Stimulated activated CD4-positive, alpha-beta T cell treated with anti-CD3 and anti-CD28 coated beads, Interleukin-12 subunit alpha, Interleukin-12 subunit beta, amount 100 ng/mL, for 48 hours (primary cell): ENCODE measurements at places on chromosomes 13 and 19.

- no peak for DNase-seq
Observed at GRCh38 chr13:58953638-58954037, 1210.1 kb downstream of the DIAPH3 start.

- no peak for DNase-seq
Observed at GRCh38 chr19:23070353-23071146, 46.3 kb upstream of the ZNF730 start.

DNA sequence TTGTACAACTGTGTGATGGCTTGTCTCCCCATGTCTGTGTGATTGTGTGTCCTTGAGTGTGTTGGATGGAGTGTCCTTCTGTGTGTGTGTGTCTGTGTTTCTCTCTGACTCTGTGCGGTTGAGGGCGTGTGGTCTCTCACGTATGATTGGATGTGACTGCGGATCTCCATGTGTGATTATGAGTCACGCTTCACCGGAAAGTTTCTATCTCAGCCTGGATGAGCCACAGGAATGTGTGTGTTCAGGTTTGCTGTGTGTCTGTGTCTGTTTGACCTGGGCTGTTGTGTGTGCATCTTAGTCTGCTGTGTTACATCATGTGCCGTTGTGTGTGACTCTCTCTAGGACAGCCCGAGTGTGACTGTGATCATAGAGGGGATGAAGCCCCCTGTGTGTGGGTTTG lies 15.5 kb upstream of the ZNF835 start:
- DNase-seq: no peak

GRCh38 chr19:13554506-13555240 lies 48.4 kb upstream of the CACNA1A start:
- no peak for DNase-seq

DNA sequence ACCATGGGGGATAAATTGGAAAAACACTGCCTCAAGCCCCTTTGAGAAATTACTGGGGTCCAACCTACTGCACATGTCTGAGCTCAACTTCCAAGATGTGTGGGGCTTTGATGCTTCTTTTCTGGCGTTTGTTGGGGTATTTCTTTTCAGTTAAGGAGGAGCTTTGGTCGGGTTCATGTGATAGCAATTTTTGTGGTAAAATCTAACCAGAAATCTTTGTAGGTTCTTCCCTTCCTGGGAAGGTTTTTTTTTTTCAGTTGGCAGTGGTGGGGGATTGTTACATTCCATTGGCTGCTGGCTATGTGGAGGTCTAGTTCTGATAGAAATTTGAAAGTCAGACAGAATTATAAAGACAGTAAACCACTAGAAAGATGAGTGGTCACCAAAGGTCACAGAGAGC lies 327.8 kb downstream of the ATP8A2 start:
- no peak for DNase-seq

- no peak for DNase-seq
Observed at GRCh38 chr19:57599377-57599760, 316 bp upstream of the ZNF530 start.

DNA sequence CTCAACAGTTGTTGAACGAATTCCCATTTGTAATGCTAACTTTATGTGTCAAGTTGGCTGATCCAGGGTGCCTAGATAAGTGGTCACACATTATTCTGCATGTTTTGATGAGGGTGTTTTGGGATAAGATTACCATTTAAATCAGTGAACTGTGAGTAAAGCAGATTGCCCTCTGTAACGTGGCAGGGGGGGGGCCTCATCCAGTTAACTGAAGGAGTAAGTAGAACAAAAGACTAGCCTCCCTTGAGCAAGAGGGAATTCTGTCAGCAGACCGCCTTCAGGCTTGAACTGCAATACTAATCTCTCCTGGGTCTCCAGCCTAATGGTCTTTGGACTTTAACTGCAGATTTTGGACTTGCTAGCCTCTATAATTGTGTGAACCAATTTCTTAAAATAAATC lies 4.2 kb upstream of the TEX30 start:
- no peak for DNase-seq

DNA sequence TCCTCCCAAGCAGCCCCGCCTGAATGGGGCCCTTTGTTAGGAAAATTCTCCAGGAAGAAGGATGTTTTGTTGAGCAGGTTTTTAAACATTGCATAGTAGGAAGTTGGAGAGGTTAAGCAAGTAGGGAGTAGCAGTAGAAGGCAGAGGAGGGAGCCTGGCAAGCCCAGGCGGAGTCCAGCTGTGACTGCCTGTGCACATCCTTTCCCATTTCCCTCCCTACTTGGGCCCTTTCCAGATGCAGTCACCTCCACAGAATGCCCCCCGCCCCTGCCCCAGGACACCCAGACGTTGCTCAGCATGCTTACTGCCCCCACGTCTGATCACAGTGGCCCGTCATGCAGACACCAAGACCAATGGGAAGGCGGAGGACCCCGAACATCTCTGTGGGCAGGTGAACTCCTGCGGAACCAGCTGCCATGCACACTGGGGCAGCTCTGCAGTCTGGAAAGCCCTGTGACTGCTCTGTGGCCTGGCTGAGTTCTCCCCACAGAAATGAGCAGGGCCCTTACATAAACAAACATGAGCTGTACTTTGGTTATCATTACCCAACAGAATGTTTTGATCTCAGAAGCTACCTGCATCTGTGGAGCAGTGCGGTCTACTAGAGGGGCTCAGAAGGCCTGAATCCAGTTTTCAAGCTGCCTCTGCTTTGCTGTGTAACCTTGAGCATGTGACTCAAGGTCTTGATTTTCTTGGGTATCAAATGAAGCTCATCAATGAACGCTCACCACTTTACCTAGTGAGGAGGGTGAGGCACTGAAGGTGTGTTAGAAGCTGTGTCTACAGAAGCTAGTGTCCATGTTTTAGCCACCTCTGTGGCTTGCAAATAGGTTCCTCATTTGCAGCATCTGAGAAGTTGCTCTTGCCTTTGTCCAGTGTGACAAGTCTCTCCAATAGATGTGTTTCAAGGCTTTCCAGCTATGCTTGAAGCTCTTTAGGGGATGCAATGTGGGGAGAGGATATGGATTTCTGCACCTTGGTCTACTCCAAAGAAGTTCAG lies 84.2 kb downstream of the TNFRSF19 start:
- DNase-seq: no peak

- DNase-seq: no peak
Observed at GRCh38 chr13:58313219-58313618, 681.7 kb downstream of the PCDH17 start.

- DNase-seq: no peak
Observed at GRCh38 chr19:11478167-11479089, 2.4 kb downstream of the ELAVL3 start.

- DNase-seq: peak; percentile 1
Observed at GRCh38 chr13:60627071-60627686, 230.2 kb downstream of the TDRD3 start.

DNA sequence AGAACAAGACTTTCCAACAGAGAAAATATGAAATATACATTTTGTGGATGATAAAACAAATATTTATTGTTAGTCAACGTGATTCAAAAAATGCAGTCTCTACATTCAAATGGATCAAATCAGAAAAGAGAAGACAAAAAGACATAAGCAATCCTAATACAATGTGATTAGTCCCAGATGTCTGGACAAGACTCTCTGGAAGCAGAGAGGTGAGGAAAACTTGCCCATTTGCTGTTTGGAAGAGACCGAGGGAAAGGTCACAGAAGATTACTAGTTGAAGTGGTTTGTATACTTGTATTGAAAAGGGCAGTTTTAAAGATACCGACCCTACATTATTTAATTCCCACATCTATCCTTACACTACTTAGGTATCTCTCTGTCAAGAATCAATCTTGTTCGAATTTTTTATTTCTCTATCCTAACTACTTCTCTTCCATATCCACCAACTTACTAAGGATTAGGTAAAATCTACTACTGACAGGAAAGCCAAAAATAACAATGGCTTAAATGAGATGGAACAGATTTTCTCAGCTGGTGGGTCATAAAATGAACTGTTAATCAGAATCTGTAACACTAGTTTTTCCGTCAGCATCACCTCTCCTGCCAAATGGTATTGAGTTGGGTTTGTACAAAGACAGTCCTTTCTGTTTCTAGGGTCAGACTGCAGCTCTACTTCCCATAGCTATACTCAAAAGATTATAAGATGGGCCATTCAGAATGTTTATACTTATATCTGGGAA lies 497.1 kb downstream of the DCT start:
- DNase-seq: no peak

GRCh38 chr19:1116726-1117581 lies 13.2 kb downstream of the GPX4 start:
- no peak for DNase-seq

DNA sequence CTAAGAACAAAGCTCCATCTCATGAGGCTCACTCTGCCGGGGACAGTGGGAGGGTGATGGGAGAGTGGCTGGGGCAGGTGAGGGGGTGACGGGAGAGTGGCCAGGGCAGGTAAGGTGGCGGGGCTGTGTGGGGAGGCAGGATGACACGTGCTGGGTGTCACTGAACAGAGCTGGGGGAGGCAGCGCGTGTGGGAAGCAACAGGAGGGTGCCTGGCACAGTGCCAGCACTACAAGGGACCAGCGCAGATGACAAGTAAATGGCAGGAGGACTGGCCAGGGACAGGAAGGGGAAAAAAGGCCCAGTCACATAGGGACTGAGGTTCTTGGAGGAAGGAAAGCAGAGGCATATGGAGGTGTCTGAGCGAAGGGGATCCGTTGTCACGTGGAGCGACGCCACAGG lies 129.9 kb downstream of the RNF17 start:
- no peak for DNase-seq

GRCh38 chr13:92843549-92843948 lies 383.1 kb upstream of the GPC6 start:
- DNase-seq: no peak

DNA sequence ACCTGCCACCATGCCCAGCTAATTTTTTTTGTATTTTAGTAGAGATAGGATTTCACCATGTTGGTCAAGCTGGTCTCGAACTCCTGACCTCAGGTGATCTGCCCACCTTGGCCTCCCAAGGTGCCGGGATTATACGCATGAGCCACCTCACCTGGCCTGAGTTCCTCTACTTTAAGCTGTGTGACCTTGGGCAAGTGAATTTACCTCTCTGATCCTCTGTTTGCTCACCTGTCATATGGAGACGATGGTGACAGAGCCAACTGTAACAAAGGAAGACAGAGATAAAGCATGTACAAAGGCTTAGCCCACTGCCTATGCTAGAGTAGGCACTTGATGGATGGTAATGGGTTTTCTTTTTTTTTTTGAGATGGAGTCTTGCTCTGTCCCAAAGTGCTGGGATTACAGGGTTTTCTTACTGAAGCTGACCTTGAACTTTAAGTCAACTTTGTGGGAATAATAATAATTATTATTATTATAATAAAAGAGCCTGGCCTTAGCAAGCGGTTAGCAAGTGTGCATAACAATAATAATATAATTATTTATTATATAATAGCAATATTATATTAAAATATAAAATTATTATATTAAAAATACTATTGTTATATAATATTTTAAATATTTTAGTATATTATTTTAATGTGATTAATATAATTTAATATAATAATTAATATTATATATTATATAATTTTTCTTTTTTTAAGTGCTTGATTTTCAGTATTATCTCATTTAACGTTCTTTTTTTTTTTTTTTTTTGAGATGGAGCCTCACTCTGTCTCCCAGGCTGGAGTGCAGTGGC lies 1.3 kb upstream of the ACER1 start:
- no peak for DNase-seq

DNA sequence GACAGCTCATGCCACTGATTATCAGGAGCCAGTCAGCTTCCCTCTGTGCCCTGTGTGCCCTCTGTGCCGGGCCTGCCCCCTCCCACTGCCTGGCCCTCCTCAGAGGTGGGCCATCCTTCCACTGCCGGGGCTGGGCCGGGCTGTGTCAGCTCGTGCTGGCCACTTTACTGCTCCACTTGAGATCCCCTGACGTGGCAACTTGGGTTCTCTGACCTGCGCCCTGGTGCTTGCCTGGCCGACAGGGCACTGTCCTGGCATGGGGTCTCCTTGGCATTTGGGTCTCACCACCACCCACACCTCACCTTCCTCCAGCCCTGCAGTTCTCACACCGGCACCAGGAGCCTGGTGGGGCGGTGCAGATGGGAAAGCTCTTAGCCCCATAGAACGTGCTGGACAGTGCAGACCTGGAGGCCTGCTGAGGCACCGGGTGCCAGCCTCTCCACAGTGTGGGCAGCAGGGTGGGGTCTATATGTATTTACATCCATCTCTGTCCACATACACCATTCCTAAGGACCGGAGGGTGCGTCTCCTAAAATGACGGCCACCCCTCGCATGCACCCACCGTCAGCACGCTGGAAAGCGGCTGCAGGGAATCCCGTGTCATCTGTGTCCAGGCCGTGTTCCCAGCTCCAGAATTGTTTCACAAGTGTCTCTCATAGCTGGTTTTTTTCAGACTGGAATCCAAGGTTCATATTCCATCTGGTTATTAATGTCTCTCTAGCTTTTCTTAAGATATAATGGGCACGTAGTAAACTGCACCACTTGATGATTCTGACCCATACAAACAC lies 11.8 kb downstream of the DAZAP1 start:
- DNase-seq: no peak

GRCh38 chr13:36887758-36888521 lies 32.1 kb downstream of the SMAD9 start:
- no peak for DNase-seq

- no peak for DNase-seq
Observed at GRCh38 chr19:7654401-7654800, 14.4 kb upstream of the RETN start.

DNA sequence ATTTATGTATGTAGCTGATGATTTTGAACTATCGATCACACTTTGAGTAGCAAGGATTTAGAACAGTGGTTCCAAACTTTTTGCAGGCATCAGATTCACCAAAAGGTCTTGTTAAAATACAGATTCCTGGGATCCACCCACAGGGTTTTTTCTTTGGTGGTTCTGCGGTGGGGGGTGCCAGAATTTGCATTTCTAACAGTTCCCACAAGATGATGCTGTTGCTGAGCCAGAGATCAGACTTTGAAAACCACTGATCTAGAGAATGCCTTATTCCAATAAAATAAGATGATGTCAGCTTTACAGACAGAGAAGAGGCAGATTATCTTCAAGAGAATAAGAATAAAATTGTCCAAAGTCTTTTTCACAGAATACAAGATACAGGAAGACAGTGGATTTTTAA lies 80.9 kb upstream of the SHISA2 start:
- DNase-seq: no peak

- no peak for DNase-seq
Observed at GRCh38 chr19:2332341-2333026, 4.0 kb downstream of the SPPL2B start.

DNA sequence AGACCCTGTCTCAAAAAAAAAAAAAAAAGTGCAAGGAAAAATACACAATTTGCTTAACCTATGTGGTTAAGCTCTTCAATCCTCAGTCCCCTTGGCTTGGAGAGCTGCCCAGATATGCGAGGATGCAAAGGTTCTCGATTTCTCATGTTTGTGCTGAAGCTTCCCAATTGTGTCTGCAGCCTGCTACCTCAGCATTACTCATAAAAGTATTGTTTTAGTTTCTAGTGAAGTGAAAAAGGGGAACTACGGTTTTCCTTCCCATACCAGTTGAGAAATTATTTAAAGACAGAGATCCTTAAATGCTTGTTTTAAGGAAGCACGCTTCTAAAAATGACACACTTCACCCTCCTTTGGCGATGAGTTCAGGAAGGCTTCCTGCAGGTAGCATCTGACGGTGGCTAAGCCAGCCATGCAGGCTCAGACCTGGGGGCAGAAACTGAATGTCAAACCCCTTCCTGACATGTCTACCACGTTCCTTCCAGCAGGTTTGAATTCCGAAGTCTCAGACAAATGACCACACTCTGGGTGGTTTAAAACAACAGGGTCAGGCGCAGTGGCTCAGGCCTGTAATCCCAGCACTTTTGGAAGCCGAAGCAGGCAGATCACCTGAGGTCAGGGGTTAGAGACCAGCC lies 47.9 kb downstream of the RUBCNL start:
- no peak for DNase-seq
